CD4-positive, alpha-beta T cell treated with Interleukin-6 for 4 hours (primary cell): ENCODE measurements at places on chromosomes 6 and 20.

GRCh38 chr20:856361-856775, 22.9 kb downstream of the FAM110A start:
- peak; percentile 65 for DNase-seq

DNA sequence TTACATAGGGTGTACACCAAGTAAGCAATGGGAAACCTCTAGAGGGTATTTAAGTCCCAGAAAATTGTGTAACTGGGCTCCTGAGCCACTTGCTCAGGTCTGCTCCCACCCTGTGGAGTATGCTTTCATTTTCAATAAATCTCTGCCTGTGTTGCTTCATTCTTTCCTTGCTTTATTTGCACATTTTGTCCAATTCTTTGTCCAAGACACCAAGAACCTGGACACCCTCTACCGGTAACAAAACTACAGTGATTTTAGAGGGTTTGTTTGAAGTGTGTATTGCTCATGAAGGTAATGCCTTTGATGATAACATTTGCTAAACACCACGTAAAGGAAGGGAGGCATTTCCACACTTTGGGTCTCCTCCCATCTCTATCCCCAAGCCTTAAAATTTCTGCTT, 46.2 kb downstream of the MYB start:
- no peak for DNase-seq

GRCh38 chr6:38209371-38210260, 390.1 kb downstream of the ZFAND3 start:
- DNase-seq, result no peak

DNA sequence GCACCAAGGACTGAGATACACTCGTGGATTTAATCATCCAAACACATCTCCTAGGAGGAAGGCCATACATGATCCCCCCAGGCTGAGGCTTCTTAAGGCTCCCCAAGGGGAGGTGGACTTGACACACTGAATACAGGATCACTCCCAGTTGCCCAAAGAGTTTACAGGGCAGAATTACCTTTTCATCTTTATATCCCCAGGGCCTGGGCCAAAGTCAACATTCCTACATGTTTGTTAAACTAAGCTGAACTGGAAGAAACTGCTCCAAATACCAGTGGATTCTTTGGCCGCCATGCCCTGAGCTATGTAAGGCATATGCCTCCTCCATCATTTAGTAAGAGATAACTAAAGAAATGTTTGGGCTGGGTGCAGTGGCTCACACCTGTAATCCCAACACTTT, 22.2 kb upstream of the SERPINB1 start:
- DNase-seq, result no peak
